ENCODE measurements at places on chromosomes 11 and 22. TPM values are rescaled to one million over a fixed set of nuclear protein-coding genes. Genes with fewer than 3 reads are reported as not detected.

- no peak for DNase-seq
Observed at GRCh38 chr11:68842427-68843051, 823 bp upstream of the CPT1A start.

- no peak for DNase-seq
Observed at GRCh38 chr22:17336061-17336460, 33.2 kb upstream of the CECR2 start.

- no peak for DNase-seq
Observed at GRCh38 chr11:61377461-61378160, 14.8 kb upstream of the TMEM216 start.

The MMP27 gene
- total RNA-seq = not detected

DNA sequence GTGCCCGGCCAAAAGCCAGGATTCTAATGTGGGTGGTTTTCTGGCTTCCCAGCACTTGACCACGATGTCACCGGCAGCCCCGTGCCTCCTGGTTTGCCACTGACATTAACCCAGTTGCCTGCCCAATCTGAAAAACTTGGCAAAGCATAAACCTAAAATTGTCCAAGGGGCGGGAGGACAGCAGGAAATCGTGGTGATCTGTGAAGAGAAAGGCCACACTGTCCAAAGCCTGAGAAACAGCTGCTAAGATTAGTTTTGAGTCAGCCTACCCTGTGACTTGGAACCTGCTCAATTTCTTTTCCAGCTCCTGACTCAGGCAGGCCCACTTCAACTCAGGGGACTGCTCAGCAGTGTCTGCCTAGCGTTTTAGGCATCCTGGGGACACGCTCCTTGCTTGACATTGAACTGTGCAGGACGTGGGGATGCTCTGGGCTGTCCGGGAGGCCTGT lies 8.2 kb upstream of the F2 start:
- DNase-seq = peak; percentile 58

DNA sequence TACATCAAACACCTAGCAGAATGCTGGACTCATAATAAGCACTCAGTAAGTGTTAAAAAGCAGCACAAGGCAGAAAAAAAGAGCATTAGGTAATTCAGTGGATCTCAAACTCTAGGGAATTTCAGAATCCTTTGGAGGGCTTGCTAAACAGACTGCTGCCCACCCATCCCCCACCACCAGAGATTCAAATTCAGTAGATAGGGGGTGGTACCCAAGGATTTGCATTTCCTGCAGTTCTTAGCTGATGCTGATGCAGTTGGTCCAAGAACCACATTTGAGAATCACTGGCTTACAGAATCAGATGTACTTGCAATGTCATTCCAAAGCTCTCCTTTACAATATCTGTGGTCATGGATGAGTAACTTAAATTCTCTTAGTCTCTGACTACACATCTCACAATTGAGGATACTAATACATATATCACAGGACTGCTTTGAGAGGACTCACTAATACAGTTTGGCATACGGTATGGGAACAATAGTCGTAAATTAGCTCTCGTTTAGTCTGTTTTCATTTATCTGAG lies 664.5 kb downstream of the KCNA4 start:
- no peak for DNase-seq

- no peak for DNase-seq
Observed at GRCh38 chr22:41976070-41976901, 7.0 kb downstream of the SEPTIN3 start.

The OR8H2 gene
- not detected for total RNA-seq

Measured in thoracic aorta (tissue), 2 donors.